ENCODE measurements at places on chromosomes 7 and 10.

DNA sequence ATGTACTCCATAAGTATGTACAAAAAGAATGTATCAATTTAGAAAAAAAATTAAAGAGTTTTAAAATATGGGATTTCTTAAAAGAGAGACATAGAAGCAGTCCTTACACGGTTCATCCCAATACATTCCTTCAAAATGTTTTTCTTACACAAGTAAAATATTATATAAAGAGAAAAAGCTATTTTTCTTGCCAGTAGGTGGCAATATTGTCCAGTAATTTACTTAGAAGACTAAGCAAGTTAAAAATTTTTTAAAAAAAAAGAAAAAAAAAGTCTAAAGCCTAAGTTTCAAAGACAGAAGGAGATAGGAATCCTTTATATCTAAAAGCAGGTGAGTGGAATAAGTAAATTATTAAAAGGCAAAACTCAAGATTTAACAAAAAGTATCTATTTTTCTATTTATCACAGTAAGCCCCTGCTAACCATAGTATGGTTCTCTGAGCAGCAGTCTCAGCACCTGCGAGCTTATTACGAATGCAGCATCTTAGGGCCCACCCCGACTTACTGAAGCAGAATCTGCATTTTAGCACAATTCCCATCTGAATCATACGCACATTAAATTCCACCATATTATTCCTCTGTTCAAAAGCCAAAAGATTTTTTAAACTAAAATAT, 240.6 kb downstream of the DGKI start:
- DNase-seq: no peak

DNA sequence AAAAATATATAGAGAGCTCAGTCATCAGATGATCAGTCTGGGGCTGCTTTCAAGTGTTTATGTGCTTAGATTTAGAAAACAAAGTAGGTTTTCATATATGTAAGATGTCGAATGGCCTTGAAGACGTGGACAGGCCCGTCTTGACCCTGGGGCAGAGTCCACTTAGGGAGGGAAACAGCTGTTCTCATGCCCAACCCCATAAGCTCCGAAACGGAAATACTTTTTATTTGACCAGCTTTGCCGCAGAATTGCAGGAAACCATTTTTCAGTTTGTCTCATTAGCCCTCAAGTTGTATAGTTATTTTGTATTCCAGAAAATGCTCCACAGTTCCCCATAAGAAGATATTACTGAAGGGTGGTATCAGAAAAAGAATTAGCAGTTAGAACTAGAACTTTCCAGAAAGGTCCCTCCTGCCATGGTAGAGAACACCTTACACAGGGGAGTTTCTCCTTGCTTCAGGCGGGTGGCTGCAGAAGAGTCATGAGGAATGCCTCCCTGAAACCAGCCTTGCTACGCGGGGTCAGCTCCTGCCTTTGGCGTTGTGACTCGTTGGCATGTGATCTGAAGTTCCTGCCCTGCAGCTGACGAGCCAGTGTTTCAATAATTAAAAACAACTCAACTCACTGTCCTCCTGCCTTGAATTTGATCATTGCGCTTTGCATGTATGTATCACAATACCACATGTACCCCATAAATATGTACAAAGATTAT, 192.7 kb downstream of the CELF2 start:
- DNase-seq: no peak

GRCh38 chr10:2920637-2921036, 146.7 kb upstream of the PFKP start:
- DNase-seq: no peak

- DNase-seq: peak; percentile 85
Observed at GRCh38 chr10:102280397-102281101, 35.2 kb downstream of the GBF1 start.

DNA sequence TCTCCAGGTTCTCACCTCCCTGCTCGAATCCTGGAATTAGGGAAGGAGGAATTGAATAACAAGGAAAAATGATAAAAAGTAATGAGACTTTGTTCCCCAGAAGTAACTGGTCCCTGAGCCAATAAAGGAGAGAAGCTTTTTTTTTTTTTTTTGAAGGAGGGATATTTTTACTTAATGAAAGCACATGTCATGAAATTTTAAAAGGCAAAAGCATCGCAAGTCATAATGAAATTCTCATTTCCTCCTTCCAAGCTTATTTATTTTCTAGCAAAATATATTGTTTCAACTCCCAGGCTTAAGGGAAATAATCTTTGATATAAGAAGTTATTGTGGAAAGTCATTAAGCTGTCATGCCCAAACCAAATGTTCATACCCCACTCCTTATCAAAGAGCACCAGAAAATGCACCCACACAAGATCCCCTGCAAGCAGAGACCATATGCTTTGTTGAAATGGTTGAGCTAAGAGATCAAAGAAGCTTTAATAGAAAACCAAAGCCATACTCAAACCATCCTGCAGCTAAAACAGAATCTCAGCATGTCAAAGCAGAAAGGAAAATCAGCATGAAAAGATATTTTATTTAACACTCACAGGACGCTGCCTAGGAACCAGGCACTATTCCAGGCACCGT, 16.7 kb upstream of the ABCC2 start:
- DNase-seq: no peak

Data from gastrocnemius medialis (tissue), 4 donors.